HFF-Myc (cell line): ENCODE measurements at places on chromosomes 12 and 14.

GRCh38 chr14:71240866-71241520 lies 333.7 kb downstream of the PCNX1 start:
- DNase-seq, result no peak

- peak; percentile 96 for DNase-seq
Measured at GRCh38 chr12:50221228-50222008, 54.2 kb upstream of the CERS5 start.

- no peak for DNase-seq
Measured at GRCh38 chr12:51900323-51900889, 6.9 kb upstream of the ACVRL1 start.

- no peak for DNase-seq
Measured at GRCh38 chr14:62420847-62421246, 624.4 kb downstream of the KCNH5 start.
